ENCODE measurements at places on chromosomes 3 and 15.

GRCh38 chr15:68157074-68157473, 48.1 kb downstream of the CALML4 start:
- DNase-seq, result no peak

GRCh38 chr15:60963557-60963956, 265.5 kb downstream of the RORA start:
- no peak for DNase-seq

- DNase-seq, result no peak
Observed at GRCh38 chr3:173465112-173465511, 67.6 kb downstream of the NLGN1 start.

DNA sequence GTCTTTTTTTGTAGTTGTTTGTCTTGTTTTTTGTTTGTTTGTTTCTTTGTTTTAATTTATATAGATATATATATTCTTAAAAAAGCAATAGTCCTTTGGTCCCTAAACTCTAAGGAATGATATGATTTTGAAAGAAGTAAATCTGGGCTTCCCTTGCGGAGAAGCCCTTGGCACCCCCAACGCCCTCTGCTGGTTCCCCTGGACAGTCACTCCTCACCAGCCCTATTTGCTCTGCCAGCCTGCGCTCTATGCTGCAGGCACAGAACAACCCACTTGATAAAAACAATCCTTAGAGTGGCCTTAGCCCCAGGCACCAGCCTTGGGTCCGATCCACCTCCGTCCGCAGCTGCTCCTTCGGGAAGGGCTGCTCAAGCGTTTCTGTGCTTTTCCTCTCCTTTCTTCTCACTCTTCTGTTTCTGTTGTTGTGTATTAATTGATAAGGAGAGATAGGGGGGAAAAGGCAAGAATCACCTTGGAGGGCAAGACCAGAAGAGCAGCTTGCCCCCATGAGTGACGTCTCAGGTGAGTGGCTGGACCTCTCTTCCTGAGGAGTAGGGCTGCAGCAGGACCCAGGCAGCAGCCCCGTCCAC, 13.7 kb upstream of the PARP6 start:
- no peak for DNase-seq

DNA sequence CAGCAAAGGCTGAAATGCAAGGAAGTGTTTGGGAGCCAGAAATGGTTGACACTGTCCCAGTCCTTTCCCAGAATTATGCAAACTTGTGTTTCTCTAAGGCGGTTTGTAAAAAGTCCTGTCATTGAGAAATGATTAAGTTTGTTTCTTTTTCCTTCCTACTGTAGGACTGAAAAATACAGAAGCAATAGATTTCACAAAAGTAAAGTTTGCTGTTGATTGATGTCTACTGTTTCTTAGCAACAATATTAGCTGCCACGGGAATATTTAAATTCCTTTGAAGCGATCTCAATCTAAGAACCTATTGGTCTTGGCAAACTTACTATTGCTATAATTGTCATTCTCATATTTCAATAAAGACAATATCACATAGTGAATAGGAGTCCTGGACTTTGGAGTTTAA, 100.7 kb upstream of the IL12A start:
- no peak for DNase-seq

DNA sequence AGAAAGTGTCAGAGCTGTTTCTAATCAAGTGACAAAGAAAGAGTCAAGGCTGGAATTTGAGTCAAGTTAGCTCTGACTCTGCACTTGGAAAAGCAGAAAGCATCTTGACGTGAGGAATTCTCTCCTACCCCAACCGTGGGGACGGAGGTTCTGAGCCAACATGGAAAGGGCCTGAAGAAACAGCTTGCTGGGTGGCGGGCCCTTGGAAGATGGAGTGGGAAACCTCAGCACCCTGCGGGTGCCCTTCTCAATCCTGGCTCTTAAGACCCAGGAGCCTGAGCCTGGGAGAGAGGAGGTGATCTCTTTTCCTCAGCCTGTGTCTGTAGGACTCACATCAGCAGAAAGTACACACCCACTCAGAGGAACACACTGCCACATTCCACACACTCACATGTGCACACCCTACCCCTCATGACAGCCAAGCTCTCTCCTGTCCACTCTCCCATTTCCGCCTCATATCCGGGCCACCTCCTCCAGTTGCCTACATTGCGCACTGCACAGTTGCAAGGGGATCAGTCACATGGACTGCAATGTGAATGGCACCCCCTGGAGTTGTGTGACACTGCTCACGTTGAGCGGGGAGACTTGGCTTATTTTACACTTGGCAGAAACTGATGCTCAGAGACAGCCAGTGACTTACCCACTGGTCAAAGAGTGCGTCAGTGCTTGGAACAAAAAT, 101.5 kb upstream of the SLC6A6 start:
- DNase-seq, result no peak

DNA sequence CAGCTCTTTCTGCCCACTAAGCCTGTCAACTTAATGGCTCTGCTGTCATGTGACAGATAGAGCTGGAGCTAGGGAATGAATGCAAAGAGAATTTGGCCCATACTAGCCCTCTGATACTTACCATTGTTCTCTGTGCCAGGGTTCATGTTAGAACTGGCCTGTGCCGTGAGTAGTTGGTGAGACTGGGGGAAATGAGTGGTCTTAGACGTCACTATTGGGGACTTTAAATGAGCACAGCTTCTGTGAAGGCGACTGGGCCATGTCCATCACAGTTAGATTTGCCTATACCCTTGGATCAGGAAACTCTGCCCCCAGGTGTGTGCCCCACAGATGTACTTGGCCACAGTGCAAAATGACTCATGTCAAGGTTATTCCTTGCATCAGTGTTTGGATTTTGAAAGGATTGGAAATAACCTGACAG, 124.9 kb downstream of the PTPRG start:
- no peak for DNase-seq

DNA sequence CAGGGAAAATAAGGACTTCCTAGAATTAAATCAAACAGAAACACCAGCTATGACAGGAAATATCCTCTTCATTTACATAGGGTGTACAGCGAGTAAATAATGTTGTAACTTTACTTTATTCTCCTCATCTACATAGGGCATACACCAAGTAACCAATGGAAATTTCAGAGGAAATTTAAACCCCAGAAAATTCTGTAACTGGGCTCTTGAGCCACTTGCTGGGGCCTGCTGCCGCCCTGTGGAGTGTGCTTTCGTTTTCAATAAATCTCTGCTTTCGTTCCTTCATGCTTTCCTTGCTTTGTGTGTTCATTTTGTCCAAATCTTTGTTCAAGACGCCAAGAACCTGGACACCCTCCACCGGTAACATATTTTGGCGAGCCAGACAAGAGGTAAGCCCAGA, 990.4 kb upstream of the CADM2 start:
- DNase-seq, result no peak

Measured in skin of body (tissue), 3 donors.